ENCODE measurements at places on chromosomes 7 and 10.

DNA sequence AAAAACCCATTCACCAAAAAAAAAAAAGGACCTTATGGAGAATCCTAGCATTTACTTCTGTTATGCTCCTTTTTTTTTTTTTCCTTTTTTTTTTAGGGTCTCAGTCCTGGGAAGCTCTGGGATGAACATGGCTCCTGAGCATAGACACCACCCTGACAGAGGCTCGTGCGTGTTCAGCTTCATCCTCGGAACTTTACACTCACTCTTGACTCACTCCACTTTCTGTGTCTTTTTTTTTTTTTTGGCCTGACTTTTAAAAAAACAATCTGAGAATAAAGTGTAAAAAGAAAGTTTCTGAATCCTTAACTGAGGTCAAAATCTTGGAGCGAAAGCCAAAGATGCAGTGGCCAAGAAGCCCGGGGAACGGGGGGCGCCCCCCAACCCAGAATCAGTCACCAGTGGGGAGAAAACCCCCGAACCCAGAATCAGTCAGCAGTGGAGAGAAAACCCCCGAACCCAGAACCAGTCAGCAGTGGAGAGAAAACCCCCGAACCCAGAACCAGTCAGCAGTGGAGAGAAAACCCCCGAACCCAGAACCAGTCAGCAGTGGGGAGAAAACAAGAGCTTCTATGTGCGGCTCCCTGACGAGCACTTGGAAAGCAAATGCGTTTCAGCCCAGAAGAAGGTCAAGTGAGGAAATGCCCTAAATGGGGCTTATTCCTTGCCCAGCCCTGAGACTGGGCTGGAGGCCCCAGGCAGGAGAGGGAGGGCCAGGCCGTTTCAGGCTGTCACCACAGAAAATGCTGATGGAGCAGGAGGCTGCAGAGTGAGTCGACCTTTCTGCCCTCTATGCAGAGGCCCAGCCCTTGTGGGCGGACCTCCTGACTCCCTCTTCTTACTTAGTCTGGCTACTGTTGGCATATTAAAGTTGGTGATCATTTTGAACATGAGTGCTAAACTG lies 19.0 kb upstream of the PFKP start:
- DNase-seq, result no peak
- H3K4me1 ChIP-seq, result no peaks in the 10 kb centered on the region
- no peak overlapping the region for H3K27ac ChIP-seq

GRCh38 chr10:49150426-49150825 lies 16.6 kb upstream of the FAM170B start:
- peaks cover 15% of the 10 kb centered on the region for H3K4me1 ChIP-seq
- H3K36me3 ChIP-seq, result peaks cover 13% of the 10 kb centered on the region
- no peak for DNase-seq
- no peak overlapping the region for H3K27ac ChIP-seq

GRCh38 chr7:27944643-27945042 lies 204.7 kb downstream of the TAX1BP1 start:
- no peaks in the 10 kb centered on the region for H3K36me3 ChIP-seq
- no peak overlapping the region for H3K4me3 ChIP-seq
- H3K27ac ChIP-seq, result no peak overlapping the region
- peaks cover 9% of the 10 kb centered on the region for H3K27me3 ChIP-seq
- no peak for DNase-seq
- H3K4me1 ChIP-seq, result no peaks in the 10 kb centered on the region

- no peak for DNase-seq
- no peaks in the 10 kb centered on the region for H3K36me3 ChIP-seq
- H3K4me3 ChIP-seq, result no peak overlapping the region
- no peak overlapping the region for H3K27ac ChIP-seq
Measured at GRCh38 chr10:44809647-44810046, 101.5 kb upstream of the TMEM72 start.

DNA sequence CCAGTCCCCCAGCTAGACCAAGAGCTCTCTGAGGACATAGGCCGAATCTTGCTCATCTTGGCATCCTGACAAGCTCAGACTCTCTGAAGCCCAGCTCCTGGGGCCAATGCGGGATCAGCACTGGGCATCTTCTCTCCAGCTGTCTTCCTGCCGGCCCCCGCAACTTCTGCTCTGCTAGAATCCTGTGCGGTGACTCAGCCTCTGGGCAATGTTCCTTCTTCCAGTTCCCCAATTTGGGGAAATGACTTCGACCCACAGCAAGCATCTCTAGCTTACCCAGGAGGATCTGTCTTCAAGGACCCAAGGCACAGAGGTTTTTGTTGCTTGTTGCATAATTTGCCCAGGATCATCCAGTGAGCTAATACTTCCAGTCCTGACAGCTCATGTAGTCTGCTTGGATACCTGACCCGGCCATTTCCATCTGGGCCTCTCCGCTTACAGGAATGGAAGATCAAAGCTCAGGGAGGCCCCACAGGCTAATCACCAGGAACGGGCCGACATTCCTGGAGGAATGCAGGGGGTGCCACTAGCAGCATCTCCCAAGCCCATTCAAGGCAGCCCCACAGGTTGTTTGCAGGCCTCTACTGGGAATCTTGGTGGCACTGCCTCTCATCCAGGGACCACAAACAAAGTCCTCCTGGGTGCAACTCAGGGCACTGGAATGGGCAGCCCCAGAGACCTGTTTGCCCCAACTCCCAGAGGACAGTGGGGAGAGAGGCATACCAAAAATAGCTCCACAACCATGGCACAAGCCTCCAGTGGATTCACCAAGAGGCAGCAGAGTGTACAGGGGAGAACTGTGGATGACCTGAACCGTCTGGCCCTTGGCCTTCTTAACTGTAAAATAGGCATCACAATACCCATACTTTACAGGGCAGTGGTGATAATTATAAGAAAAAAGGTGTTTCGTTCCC lies 151.9 kb downstream of the NEURL1 start:
- H3K4me3 ChIP-seq, result no peak overlapping the region
- DNase-seq, result no peak
- no peaks in the 10 kb centered on the region for H3K36me3 ChIP-seq
- no peaks in the 10 kb centered on the region for H3K27me3 ChIP-seq

GRCh38 chr10:13019280-13019679 lies 17.8 kb upstream of the CCDC3 start:
- no peak overlapping the region for H3K27ac ChIP-seq
- H3K27me3 ChIP-seq, result peaks cover 2% of the 10 kb centered on the region
- no peaks in the 10 kb centered on the region for H3K36me3 ChIP-seq
- DNase-seq, result no peak
- no peaks in the 10 kb centered on the region for H3K4me1 ChIP-seq

GRCh38 chr7:134750083-134751062 lies 29.1 kb upstream of the CALD1 start:
- H3K4me1 ChIP-seq, result peaks cover 35% of the 10 kb centered on the region
- H3K36me3 ChIP-seq, result no peaks in the 10 kb centered on the region
- H3K27me3 ChIP-seq, result no peaks in the 10 kb centered on the region

DNA sequence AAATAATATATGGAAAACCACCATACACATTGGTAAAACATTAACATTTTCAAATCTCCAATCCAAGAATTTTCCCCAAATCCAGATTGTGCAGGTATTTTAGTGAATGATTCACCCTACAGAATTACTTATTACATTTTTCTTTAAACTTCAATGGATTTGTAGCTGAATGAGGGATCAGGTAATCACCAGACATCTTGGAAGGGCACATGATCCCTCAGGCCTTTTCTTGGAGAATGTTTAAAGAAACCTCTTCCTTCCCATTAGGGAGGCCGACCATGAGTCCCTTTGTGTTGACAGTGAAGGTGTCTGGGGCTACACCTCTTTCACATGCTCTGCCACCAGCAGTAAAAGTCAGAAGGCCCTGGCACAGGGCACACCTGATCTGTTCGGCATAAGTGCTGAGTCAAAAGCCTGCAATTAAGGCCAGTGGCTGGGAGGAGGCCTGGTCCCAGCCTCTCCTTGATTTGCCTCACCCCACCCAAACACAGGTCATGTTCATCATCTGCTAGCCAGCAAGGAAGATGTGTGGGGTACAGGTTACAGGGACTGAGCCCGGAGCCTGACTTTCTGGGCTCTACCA lies 207.7 kb downstream of the SNX10 start:
- no peaks in the 10 kb centered on the region for H3K36me3 ChIP-seq
- no peak overlapping the region for H3K4me3 ChIP-seq
- no peak overlapping the region for H3K27ac ChIP-seq
- no peak for DNase-seq
- H3K4me1 ChIP-seq, result no peaks in the 10 kb centered on the region

- H3K4me1 ChIP-seq, result peaks cover 32% of the 10 kb centered on the region
- no peak overlapping the region for H3K4me3 ChIP-seq
- peaks cover 5% of the 10 kb centered on the region for H3K36me3 ChIP-seq
- peaks cover 13% of the 10 kb centered on the region for H3K27me3 ChIP-seq
- no peak overlapping the region for H3K27ac ChIP-seq
- no peak for DNase-seq
Measured at GRCh38 chr7:43516581-43517342, 66.1 kb upstream of the STK17A start.

GRCh38 chr10:77799352-77799751 lies 127.2 kb downstream of the DLG5 start:
- H3K36me3 ChIP-seq, result peaks cover 28% of the 10 kb centered on the region
- no peak for DNase-seq
- peaks cover 25% of the 10 kb centered on the region for H3K4me1 ChIP-seq
- H3K4me3 ChIP-seq, result no peak overlapping the region
- H3K27me3 ChIP-seq, result no peaks in the 10 kb centered on the region

GRCh38 chr7:90726120-90726519 lies 130.0 kb downstream of the CDK14 start:
- no peaks in the 10 kb centered on the region for H3K27me3 ChIP-seq
- H3K36me3 ChIP-seq, result no peaks in the 10 kb centered on the region

DNA sequence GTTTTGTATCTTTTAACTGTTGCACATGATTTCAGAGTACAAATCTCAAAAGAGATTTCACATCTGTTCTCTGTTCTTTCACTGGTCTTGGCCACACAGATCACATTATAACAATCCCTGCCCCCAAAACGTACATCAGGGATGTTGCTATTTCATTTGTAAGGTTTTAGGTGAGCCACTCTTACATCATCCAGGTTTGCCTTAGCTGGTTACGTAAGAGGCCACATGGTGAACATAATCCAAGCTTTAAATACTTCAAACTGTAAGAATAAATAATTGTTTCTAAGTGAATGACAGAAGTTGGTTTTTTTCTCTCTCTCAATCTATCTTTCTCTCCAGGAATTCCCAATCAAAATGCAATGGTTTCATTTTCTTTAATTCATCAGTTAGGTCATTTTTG lies 245.9 kb upstream of the HGF start:
- H3K27ac ChIP-seq, result no peak overlapping the region
- no peaks in the 10 kb centered on the region for H3K36me3 ChIP-seq
- no peaks in the 10 kb centered on the region for H3K4me1 ChIP-seq
- no peak for DNase-seq
- no peaks in the 10 kb centered on the region for H3K27me3 ChIP-seq
- H3K4me3 ChIP-seq, result no peak overlapping the region

DNA sequence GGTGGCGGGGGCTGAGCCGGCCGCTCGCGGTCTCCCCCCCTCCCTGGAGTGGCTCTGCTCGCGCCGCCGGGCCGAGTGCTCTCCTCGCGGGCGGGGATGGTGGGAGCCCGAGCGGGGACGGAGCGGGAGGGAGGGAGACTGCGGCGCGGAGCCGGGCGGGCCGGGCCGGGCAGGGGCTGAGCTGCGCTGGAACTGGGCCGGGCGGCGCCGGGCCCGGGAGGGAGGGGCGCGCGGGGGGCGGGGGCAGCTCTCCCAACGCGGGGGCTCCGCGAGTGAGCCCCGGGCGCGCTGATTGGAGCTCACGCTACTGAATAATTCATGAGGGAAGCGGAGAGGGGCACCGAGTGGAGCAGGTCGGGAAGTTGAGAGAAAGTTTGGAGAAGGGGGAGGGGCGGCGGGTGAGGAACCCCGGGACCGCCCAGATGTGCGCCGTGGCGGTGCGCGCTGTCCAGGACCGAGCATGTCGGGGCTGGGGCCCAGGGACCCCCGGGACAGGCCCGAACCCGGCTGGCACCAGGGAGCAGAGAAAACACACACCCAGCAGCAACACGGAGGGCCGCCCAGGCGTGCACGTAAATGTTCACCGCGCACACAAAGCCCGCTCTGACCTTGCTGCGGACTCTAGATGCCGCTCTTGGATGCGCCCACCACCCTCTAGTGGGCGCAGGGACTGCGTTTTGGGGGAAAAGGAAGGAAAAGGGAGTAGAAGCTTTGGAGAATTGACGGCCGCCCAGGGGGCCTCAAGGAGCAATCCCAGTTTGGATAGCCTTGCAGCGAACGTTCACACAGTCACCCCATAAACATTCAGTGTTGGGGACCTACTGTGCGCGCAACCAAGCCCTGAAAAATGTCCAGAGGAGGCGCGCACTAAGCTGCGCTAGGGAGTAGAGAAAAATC lies at the start of gene EPHB4:
EPHB4 (minus strand) TSS at position 194 of the 897 bp plus-strand sequence. CDS start 493 bp downstream, outside the sequence.
- no peaks in the 10 kb centered on the region for H3K36me3 ChIP-seq
- peak within 1 kb of the TSS; percentile 33 for H3K4me3 ChIP-seq
- H3K27me3 ChIP-seq, result peaks cover 43% of the 10 kb centered on the region
- H3K27ac ChIP-seq, result no peak within 1 kb of the TSS
- H3K4me1 ChIP-seq, result peaks cover 7% of the 10 kb centered on the region

DNA sequence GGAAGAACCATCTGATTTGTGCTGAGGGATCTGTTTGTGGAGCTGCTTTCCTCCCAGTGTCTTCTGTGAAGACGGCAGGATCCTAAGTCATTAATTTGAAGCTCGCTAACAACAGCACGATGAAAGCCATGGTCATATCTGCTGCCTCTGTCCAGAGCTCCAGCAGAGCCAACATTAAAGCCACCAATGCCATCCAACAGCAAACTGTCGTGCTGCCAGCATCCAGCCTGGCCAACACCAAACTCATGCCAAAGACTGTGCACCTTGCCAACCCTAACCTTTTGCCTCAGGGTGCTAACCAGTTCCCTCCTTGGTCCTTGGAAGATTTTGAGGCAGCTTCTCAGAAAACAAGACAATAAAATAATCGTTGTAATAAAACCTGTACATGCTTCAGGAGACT lies 36.2 kb downstream of the HTR5A start:
- H3K27me3 ChIP-seq, result peaks cover 13% of the 10 kb centered on the region
- no peaks in the 10 kb centered on the region for H3K36me3 ChIP-seq
- H3K4me3 ChIP-seq, result no peak overlapping the region
- no peak overlapping the region for H3K27ac ChIP-seq

- H3K4me3 ChIP-seq, result no peak overlapping the region
- H3K27ac ChIP-seq, result no peak overlapping the region
- no peak for DNase-seq
Measured at GRCh38 chr10:97059006-97059871, 126.5 kb downstream of the SLIT1 start.

DNA sequence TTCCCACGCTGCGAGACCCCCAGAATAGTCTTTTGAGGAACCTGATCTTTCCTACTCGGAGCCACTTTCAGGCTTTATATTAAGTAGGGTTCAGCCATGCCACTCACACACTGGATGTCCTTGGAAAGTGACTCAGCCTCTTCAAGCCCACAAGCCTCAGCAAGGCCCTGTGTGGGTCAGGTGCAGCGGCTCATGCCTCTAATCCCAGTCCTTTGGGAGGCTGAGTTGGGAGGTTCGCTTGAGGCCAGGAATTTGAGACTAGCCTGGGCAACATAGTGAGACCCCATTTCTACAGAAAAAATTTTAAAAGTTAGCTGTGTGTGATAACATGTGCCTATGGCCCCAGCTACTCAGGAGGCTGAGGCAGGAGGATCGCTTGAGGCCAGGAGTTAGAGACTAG lies 119.7 kb upstream of the TNRC18 start:
- H3K4me3 ChIP-seq, result no peak overlapping the region
- H3K36me3 ChIP-seq, result no peaks in the 10 kb centered on the region
- peaks cover 6% of the 10 kb centered on the region for H3K4me1 ChIP-seq
- no peak overlapping the region for H3K27ac ChIP-seq
- no peak for DNase-seq

- no peaks in the 10 kb centered on the region for H3K36me3 ChIP-seq
- DNase-seq, result no peak
- no peak overlapping the region for H3K27ac ChIP-seq
- no peaks in the 10 kb centered on the region for H3K27me3 ChIP-seq
Measured at GRCh38 chr7:33789871-33790630, 115.3 kb upstream of the BMPER start.
